Activated naive CD4-positive, alpha-beta T cell treated with anti-CD3 and anti-CD28 coated beads, Interleukin-2, amount 50 U/mL, for 72 hours (primary cell): ENCODE measurements at places on chromosomes 4 and X.

- DNase-seq = no peak
These were observed 145.8 kb upstream of the ATP6AP2 start for GRCh38 chrX:40434947-40435346.

DNA sequence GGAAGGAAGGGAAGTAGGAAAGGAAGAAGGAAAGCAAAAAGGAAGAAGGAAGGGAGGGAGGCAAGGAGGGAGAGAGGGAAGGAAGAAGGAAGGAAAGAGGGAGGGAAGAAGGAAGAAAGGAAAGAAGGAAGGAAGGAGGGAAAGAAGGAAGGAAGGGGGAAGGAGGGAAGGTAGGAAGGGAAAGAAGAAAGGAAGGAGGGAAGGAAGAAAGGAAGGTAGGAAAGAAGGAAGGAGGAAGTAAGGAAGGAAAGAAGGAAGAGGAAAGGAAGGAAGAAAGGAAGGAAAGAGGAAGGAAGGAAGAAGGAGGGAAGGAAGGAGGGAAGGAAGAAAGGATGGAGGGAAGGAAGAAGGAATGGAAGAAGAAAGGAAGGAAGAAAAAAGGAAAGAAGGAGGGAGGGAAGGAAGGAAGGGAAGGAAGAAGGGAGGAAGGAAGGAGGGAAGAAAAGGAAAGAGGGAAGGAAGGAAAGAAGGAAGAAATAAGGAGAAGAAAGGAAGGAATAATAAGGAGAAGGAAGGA, 18.6 kb upstream of the SCML1 start:
- no peak for DNase-seq

DNA sequence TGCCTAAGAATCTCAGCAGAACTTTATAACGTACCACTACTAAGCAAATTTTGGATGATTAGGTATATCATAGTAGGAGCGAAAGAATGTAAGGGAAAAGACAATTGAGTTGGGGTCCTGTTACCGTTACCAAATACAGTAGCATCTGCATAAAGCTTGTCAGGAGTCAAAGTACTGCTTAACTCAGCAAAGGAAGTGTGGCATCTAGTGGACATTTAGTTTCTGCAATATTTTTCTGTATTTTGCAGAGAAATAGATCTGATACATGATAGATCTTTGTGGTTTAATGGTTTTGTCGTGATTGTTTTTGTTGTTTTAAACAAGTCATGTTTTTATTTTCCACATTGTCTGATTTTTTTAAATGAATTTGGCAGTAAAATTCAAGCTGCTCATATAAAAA, 81.0 kb upstream of the SMARCAD1 start:
- DNase-seq = no peak

- peak; percentile 6 for DNase-seq
These were observed 17.8 kb downstream of the ZNF81 start for GRCh38 chrX:47854474-47854873.

DNA sequence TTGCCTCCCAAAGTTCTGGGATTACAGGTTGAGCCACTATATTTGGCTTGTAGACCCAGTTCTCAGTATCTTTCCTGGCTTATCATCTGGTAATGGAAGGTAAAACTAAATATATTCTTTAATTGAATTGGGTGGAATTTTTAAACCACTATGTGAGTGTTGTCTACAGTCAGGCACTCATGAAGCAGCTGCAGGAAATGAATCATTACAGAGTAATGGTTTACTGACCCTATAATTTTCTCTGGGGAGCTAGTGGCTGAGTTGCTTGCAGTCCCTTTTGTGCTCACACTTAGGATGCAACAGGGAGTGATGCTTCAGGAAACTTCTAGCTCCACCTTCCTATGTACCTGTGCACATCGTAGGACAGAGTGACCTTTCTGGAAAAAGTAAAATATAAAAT, 4.1 kb upstream of the UGT2B7 start:
- no peak for DNase-seq

DNA sequence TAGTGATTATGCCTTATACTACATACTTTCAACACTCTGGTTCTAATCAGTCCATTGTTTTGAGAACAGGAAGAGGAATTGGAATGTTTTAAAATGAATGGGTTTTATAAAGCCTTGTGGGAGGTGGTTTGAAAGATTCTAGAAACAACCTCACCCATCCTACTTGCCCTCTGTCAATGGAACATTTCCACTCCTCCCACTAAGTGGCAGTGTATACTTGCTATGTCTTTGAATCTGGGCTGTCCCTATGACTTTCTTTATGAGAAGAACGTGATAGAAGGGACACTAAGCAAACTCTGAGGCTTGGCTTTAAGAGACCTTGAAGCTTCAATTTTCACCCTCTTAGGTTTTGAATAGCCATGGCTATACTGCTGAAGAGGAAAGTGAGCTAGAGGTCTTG, 611.2 kb downstream of the PPP4R3C start:
- no peak for DNase-seq

DNA sequence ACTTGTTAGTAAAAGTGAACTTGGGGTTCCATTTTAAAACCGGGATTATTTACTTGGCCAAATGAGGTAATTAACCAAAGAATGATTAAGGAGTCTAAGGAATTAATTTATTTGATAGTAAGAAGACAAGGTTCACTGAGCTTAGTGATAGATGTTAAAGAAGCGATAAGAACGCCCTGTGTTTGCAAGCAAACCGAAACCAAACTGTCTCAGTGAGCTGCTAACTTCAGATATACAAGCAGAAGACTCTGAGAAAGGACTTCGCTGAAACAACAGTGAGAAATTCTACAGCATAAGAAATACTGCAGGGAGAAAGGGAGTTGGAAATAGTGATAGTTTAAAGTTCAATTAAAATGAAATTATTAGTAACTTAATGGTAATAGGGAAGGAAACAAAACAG, 37.6 kb upstream of the SHISA3 start:
- no peak for DNase-seq

GRCh38 chrX:40544343-40545266, 36.2 kb upstream of the ATP6AP2 start:
- no peak for DNase-seq

- DNase-seq = no peak
These were observed 5.8 kb downstream of the MECP2 start for GRCh38 chrX:154091678-154092077.
